ENCODE measurements at places on chromosomes 12 and 14.

- DNase-seq: no peak
Observed at GRCh38 chr12:76260390-76260748, 87.8 kb downstream of the BBS10 start.

GRCh38 chr12:68468036-68468435, 135.9 kb upstream of the MDM1 start:
- no peak for DNase-seq

DNA sequence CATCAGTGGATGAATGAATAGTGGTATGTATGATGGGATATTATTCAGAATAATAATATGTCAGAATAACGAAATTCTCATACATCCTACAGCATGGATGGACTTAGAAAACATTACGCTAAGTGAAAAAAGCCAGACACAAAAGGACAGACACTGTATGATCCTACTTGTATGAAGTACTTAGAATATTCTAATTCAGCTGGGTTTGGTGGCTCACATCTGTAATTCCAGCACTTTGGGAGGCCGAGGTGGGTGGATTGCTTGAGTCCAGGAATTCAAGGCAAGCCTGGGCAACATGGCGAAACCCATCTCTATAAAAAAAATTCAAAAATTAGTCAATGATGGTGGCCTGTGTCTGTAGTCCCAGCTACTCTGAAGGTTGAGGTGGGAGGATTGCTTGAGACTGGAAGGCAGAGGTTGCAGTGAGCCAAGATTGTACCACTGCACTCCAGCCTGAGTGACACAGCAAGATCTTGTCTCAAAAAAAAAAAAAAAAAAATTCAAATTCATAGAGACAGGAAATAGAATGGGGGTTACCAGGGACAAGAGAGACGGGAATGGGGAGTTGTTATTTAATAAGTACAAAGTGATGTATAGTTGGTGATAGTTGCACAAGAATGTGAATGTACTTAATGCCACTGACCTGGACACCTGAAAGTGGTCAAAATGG, 132.3 kb downstream of the CHST11 start:
- no peak for DNase-seq

- no peak for DNase-seq
Observed at GRCh38 chr14:55976655-55977054, 141.6 kb upstream of the PELI2 start.
